ENCODE measurements at places on chromosomes 4 and X.

- DNase-seq = peak; percentile 73
Observed at GRCh38 chr4:6777636-6778281, 4.8 kb upstream of the KIAA0232 start.

- DNase-seq = no peak
Observed at GRCh38 chr4:98722000-98722399, 63.6 kb upstream of the TSPAN5 start.

- no peak for DNase-seq
Observed at GRCh38 chrX:55118574-55118973, 29.8 kb downstream of the PAGE2 start.

DNA sequence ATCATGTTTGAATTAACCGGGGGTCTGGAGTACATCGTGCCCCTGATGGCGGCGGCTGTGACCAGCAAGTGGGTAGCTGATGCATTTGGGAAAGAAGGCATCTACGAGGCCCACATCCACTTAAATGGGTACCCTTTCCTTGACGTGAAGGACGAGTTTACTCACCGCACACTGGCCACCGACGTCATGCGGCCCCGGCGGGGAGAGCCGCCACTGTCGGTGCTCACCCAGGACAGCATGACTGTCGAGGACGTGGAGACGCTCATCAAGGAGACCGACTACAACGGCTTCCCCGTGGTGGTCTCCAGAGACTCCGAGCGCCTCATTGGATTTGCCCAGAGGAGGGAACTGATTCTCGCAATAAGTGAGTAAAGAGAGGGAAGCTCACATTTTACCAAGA is 56.9 kb downstream of the CLCN4 start:
- no peak for DNase-seq

DNA sequence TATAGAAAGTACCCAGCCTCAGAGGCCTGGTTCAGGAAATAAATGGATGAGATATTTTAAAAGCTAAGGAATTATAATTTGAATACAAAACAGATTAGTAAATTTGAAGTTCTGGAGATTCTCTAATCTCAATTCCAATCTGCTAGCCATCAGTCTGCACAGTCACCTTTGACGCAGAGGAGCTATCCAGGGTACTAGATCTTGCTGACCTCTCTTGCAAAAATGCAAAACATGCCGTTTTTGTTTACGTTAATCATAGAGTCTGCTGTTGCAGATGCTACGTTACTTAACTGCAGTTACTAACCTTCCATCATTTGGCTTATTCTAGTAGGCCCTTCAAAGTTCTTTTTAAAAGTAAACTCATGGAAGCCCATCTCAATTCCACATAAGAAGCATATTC is 10.4 kb downstream of the CCSER1 start:
- DNase-seq = no peak

DNA sequence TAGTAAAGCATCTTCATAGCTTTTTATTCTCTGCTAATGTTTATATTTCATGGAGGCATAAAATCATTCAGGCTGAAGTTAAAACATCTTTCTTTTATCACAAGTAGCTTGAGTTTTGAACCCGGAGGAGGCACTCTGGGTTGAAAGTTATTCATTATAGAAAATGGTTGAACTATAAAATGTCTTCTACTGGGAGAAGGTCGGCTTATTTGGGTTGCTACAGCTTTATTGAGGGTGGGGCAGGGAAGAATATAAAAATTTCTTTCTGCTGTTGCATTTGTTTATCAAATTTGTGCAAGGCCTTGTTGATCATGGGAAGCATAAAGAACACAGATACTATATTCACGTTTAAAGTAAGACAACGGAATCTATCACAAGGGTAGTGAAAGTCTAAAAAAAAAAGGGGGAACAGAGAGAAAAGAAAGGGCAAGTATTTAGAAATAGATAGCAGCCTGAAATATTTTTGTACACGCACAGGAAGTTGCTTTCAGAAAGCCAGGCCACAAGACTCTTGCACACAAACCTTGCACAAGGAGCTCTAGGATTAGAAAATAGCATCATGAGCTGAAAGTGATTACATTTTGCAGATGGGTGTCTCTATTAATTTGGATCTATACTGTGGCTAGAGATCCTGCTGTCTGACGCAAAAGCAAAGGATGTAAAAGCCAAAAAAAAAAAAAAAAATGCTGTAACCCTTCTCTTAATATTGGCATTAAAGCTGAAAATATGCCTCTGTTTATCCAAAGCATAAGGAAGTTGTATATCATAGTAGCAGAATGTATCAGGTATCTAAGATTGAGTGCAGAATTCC is 37.2 kb upstream of the FAM9C start:
- DNase-seq = peak; percentile 91

DNA sequence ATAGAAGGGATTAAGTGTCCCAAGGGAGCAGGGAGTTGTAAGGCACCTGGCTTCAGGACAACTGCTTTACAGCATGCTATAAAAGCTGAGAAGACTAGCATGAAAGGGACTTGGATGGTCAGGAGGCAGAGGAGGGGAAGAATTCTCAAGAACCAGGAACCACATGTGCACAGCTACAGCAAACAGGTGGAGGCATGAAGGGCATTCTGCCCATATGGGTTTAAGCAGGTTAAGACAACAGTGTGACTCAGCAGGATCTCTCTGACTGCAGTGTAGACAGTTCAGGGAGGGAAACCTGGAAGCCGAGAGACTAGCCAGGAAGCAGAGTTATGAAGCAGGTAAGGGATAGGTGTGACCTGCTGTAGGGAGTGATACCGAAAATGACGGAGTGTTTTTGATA is 117.0 kb downstream of the DHRSX start:
- no peak for DNase-seq

DNA sequence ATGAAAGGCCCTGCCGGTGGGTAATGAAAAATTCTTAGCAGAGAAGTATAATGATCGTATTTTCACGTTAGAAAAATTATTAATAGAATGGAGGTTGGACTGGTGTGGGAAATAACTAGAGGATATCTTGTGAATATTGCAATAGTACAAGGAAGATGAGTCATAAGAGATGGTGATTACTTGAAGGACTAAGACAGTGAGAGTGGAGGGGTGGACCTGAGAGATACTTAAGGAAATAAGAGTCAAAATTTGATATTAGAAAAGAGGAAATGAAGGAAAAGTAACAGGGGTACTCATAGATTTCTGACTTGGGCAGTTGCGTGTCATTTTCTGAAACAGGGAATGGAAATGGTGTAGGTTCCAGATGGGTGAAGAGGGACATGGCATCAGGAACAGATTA is 1.7 kb upstream of the USP53 start:
- DNase-seq = no peak

DNA sequence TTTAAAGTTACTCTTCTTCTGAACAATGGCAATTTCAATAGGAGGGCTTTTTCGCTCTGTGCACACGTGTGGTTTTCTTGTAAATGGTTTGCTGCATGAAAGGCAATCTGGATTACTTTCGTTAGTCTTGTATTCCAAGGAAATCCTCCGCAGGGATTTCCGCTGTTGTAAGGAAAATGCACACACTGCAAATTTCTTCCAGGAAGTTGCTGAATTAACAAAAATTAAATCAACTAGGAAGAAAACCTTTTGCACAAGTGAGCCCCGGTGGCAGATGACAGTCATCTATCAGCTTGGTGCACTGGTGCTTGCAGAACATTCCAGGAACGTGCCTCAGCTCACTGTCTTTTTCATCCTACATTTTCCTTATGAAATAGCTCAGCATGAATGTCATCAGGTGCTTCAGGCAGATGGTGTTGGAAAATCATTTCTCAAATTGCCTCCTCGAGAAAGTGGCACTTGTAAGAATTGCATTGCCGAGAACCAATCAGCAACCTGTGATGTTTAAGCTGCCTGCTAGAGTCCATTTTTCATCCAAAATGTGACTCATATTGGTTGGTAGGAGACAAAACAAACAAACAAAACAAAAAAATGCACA is 272.4 kb upstream of the VCX start:
- DNase-seq = no peak

DNA sequence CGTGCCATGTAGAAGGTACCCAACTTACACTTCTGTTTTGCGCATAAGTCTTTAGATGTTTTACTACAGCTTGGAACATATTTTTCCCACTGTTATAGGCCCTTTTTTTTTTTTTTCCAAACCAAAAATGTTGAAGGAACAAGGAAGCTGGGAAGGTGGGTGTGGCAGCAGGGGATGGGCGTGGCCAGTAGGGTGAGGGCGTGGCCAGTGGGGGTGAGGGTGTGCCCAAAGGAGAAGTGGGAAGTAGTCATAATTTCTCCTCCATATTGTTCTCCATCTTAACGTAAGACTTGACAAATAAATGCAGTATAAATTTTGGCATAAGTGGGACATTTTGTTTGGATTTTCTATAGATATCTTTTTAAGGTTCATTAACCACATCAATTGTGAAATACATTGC is 30.4 kb downstream of the CLDN22 start:
- DNase-seq = no peak

GRCh38 chrX:102517326-102517725 is 787 bp upstream of the TMSB15A start:
- no peak for DNase-seq

GRCh38 chr4:176238157-176238610 is 30.8 kb downstream of the ASB5 start:
- no peak for DNase-seq

DNA sequence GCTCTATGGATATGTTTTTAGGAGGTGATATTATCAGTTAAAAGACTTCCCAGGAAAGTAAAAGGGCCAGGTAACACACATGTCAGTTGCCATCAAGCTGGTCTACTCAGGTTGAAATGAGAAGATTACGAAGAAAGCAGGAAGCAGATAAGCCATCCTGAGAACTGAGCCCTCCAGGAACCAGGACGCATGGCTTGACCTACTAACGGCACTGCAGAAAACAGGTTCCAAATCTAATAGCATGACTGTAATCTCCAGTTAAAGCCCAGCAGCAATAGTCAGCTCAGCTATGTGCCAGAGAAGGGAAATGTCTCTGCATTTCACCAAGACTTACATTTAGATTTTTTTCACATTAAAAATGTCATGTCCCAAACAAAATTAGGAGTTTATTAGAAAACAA is 77.9 kb downstream of the APBB2 start:
- DNase-seq = no peak

DNA sequence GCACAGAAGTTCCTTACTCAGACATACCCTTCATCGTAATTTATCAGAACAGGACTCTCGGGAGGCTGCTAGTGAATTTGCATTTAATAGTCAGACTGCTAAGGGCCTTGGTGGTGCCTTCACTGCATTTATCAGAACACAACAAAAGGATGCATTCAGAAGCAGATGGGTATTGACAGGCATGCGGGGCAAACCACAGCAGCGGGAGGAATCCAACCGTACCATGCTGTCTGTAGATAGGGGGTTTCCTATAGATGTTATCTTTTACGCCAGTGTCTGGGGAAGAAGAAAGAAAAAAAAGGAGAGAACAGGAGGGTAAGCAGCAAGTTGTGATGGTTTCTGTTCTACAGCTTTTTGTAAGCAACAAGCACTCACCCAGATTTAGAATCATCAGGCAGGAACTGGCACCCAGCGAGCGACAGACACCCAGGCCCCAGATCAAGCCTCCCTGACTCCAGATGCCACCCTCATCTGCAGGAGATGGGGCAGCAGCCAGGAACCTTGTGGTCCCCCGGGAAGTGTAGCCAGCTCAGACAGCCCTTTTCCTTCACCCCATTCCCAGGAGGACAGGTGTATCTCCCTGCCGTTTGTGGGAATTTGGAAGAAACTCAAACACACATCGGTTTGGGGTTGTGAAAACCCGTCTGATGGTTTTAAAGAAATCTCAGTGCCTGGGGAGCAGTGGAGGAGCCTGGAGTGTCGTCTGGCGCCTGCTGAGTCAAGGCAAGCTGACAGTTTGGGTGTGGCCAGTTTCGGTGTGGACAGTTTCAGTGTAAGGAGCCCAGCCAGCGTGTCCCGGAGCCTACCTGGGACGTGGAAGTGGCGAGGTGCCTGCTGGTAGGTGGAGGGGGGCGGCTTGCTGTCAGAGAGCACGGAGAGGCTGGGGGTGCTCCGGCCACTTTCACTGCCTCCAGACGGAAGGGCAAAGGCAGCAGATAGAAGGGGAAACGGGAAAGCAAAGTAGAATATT is 80.0 kb upstream of the AFAP1 start:
- no peak for DNase-seq

- no peak for DNase-seq
Observed at GRCh38 chrX:143500751-143501150, 16.5 kb downstream of the SPANXN3 start.

- DNase-seq = peak; percentile 41
Observed at GRCh38 chrX:78329486-78329885, 2.1 kb upstream of the CYSLTR1 start.

DNA sequence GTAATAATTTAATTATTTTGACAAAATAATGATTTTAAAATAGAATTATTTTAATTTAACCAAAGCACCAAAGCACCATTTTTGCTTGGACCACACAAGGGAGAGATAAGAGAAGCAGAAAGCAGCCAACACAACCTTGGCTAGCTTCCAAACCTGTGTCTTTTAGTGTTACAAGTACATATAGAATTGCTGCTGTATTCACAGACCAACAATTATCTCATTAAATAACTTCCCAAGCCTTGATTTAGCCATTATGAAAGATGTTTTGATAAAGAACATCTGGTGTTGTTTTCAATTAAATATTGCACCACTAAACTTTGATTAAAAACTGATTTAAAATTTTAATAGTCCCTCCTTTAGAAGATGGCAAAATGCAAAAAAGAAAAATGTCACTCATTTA is 14.0 kb upstream of the IGFBP7 start:
- no peak for DNase-seq

DNA sequence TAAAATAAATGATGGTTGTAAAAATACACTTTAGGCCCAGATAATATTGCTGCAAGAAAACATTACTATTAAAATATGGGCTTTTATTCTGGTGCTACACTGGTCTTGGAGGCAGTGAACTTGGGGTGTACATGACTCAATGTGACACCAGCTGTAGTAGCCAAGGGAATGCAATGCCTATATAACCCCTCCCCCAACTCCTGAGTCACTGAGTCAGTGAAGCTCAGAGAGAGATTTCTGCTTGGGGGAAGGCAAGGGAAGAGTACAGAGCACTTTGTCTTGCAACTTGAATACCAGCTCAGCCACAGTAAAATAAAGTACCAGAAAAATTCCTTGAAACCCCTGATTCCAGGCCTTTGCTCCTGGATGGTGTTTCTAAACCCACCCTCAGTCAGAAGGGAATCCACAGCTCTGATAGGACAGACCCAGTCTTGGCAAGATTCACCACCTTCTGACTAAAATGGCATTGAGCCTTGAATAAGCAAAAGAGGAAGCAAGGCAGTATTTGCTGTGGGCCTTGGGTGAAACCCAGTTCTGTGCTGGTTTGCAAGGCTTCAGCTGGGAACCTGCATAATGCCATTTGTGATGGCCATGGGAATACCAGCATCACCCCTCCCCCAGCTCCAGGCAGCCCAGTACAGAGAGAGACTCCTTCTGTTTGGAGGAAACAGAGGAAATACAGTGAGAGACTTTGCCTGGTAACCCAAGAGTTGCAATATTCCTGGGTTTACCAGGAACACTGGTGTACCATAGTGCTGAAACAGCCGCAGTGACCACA is 209.9 kb downstream of the IQCM start:
- DNase-seq = no peak

- DNase-seq = no peak
Observed at GRCh38 chr4:128310266-128310697, 22.7 kb upstream of the PGRMC2 start.

GRCh38 chr4:177182166-177182565 is 127.5 kb upstream of the NEIL3 start:
- no peak for DNase-seq

GRCh38 chr4:2728806-2729532 is 27.2 kb downstream of the TNIP2 start:
- no peak for DNase-seq

- no peak for DNase-seq
Observed at GRCh38 chrX:38816155-38816554, 14.9 kb downstream of the MID1IP1 start.

Data from HL-60 (cell line).